ENCODE measurements at places on chromosomes 6 and 20.

DNA sequence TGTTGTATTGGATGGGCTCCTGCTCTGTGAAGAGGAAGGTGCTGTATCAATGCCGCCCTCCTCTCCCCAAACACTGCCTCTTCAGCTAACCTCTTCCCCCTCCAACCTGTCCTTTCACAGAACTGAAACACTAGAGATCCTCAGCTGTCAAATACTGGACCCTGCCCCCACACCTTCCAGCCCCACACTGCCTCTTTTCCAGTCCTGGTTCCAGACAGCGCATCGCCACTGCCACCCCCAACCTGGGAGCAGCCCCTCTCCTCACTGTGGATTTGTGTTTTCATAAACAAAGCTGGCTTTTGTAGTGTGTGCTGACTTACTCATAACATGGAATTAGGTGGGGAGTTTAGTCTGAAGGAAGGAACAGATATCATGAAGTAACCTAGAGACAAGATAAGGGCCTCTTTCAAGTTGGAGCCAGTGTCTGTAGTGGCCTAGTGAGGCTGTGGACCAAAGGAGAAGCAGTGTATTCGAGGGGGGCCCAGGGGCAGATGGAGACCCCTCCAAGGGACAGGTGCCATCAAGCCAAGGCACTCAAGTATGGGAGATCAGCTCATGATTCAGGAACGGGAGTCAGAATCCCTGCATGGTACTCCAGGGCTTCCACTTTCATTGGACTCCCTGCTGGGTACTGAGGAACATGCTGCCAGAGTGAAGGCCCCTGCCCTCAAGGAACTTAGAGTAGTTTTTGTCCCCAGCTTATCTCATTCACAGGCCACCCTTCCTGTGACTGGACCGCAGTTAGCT is 2.1 kb downstream of the SCUBE3 start:
- DNase-seq = no peak

DNA sequence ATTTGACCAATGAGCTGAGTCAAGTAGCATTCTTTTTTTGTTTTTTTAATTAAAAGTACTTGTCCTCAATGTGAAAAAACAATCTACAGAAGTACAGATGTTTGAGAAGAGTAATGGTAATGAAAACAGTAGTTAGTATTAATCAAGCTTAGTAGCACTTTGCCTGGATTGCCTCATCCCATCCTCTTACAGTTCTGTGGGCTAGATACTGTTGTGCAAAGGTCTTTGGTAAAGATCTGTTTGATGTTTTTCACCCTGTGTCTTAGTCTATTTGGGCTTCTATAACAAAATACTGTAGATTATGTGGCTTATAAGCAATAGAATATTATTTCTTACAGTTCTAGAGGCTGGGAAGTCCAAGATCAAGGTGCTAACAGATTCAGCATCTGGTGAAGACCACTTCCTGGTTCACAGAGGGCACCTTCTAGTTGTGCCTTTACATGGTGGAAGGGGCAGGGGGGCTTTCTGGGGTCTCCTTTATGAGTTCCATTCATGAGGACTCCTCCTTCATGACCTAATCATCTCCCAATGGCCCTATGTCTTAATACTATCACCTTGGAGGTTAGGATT is 84.3 kb downstream of the SHLD1 start:
- DNase-seq = no peak

DNA sequence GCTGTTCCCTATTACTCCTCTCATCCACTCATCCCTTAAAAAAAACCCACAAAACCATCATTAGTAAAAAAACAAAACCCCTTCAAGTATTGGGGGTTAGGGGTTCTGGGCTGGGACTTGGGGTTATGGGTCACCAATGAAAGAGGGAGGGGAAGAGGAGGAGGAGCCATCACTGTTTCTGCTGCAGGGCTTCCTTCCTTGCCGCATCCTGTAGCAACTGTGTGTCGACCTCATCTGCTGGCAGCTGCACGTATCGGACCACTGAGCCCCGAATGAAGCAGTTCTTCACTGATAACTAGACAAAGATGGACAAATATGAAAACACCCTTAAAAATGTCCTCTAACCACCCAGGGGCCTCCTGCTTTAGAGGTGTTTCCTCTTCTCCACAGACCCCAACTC is 2.0 kb upstream of the VARS1 start:
- no peak for DNase-seq

DNA sequence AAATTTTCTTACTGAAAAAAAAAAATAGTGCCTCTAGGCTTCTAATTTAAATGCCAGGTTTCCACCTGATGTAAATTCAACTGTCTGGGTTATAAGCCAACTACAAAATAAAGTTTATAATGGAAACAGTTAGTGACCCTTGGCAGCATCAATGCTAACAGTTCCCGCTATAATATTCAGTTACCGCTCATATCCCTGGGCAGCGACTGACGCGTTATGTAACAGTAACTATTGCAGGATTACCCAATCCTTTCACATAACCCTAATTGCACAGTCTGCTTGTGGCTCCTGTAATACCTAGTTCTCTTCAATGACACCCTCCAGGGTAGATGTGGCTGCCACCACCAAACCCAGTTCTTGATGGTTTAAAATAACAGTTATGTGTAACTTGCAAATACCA is 208.6 kb downstream of the MOXD1 start:
- no peak for DNase-seq

DNA sequence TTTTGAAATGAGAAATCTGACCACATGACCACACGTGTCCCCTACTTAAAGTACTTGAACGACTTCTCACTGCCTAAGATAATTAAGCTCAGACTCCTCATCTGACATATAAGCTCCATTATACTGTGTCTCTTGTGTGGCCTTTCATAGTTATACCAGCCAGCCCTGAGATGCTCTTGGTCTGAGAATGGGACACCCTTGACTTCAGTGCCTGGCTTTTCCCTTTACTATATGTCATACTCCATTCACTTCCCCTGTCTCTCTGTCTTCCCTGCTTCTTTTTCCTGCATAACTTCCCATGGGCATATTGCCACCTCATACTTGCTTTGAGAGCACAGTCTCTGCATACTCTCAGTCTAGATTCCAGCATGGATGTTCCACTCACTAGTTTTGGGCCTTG is 53.4 kb upstream of the TINAG start:
- DNase-seq = no peak

DNA sequence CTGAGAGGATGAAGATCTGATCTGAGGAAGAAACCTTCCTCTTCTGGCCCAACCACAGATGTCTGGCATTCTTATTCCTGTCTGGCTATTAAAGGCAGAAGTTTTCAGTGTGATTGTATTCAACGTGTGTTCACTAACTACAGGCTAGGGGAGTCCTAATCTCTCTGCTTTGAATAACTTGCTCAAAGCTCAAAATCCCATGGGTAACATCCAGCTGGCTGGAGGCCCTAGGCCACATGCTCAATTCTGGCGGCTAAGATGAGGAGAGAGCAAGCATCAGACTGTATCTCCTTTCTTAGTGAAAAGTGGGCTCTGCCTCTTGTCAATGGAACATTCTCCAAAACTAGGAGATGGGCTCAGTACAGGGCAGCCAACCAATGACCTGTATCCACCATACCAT is 478.0 kb downstream of the KIF16B start:
- DNase-seq = no peak

DNA sequence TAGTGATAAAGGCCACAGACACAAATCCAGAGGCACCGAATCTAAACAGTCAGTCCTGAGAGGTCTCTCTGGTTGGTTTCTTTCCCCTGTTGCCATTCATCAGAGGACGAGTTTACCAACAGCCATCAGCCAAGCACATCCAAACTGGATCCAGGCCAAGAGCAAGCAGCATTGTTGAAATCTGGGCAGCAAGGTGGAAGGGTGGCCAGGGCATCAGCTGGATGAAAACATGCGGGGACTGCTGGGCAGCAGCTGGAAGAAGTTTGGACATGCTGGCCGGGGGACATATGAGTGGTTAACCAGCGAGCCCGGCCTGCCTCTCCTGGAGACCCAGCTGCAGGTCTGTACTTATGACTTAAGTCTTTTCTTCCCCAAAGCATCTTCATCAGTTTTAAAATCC is at the start of gene SMIM28:
Gene SMIM28 (plus strand): TSS at position 62 of the 400 bp plus-strand sequence. CDS start 168 bp downstream, at position 230.
- DNase-seq = no peak

DNA sequence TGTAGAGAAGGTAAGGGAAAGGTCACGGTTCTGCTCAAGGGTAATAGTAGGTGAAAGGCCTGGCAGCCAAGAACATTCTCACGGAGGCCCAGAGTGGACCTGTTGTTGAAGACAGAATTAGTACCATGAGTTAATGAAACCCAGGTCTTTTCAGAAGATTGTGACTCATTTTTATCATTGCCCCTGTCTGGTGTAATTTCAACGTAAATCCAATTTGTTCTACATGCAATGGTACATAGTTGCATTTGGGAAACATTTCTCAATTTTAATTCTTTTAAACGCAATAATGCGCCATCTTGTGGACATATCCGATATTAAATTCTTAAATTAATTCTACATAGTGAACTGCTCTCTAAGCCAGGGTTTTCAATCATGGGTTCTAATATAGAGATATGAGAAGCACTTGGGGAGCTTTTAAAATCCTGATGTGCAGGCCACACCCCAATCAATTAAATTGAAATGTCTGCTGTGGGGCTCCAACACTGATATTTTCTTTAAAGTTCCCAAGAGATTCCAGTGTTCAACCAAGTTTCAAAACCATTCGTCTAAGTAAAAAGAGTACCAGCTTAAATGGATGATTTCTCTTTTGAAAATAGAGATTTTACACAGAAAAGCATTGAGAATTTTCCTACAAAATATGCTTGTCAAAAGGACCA is 257.4 kb downstream of the PLCB1 start:
- DNase-seq = no peak

DNA sequence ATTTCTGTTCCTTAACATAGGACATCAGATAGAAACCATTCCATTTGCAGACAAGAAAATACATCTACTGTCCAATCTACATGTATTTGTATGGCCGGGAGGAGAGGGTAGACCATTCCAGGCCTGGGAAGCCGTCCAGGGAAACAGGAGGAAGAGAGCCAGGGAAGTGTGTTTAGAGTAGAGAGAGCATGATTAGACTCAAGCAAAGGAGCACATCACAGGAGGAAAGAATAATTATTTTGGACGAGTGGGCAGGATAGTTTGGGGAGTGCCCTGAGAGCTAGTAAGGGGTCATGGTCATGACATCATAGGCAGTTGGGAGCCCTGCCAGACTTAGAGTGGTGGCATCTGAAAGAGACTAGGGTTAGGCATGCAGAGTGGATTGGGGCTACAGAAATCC is 250.0 kb downstream of the HIVEP2 start:
- DNase-seq = no peak

- DNase-seq = no peak
Measured at GRCh38 chr6:170073846-170074245, 217.0 kb downstream of the DLL1 start.

- DNase-seq = no peak
Measured at GRCh38 chr6:111154981-111155380, 67.7 kb downstream of the SLC16A10 start.

- no peak for DNase-seq
Measured at GRCh38 chr6:35359744-35360348, 17.5 kb downstream of the PPARD start.

DNA sequence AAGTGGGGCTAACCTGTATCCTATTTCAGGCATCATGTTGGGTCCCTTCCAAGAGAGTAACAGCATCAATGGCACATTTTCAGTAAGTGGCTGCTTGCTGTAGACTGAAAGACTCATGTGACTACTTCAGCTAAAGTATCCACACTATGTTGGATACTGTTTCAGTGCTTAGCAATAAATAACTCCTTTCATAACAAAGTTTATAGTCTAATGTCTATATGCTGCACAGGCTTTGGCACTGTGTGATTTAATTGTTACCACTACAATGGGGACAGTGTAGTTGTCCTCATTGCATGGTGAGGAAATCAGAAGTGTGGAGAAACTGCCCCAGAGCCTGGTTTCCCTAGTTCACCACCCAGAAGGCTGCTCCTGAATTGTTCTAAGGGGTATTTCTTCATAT is 318.0 kb upstream of the PTCHD4 start:
- DNase-seq = no peak

DNA sequence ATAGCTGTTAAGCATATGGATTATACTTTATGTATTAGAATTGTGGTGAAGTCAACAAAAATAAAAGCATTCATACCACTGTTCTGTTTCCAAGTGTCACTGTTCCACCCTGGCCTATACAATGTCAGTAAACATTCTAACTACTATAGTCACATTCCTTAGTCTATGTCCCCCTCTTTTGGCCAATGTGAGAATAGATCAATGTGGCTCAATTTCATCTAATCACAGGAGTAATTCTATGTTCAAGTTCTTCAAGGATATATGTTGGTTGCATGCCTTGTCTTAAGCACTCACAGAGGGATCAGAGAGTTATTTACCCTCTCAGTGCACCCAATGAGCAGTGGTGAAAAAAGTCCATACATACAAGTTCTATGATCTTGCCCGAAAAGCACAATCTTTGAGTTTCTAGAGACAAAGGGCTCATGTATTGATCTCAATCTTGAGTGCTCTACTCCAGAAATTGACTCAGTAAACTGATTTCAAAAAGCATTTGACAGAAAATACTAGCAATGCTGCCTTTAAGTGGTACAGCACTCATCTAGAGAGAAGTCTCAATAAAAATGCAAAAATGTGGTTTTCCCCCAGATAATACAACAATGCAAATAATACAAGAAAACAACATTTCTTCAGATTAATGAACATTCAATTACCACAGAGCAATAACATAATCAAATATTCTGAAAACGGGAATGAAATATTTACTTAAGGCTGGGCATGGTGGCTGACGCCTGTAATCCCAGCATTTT is 16.5 kb downstream of the SMLR1 start:
- no peak for DNase-seq

DNA sequence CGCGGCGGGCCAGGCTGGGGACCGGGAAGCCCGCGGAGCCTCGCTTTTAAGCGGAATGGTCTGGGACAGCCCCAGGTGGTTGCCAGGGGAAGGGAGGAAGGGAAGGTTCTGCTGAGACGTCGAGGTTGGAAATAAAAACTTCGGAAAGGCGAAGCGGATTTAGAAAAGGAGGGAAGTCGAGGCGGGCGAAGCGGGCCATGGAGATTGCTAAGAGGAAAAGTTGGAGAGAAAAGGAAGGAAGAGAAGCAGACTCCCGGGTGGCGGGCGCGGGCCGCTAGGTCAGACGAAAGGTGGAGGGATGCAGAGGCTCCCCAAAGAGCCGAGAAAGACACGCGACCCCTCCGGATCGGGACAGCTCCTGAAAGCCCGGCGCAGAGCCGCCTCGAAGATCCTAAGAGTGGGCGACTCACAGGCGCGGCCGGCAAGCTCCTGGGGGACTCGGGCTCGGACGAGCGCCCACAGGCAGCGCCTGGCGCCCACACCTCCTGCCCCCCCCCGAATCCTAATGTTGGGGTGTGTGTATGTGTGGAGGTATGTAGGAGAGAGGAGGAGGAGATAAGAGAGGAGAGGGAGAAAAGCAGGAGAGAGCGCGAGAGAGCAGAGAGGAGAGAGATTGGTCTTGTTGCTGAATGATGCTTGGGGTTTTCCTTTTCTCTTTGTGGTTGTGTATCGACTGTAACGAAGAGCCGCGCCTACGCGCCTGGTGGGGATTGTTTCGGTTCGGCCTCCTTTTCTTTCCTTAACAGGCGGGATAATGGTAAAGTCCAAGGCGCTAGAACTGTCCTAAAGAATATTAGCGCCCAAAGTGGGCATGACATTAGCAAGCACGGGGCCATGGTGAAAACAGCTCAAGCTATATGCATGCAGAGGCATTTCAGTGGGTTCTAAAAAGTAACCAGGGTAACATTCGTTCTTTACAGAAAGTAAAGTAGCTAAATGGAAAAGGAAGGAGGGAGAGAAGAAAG is 1.5 kb downstream of the TFAP2B start:
- DNase-seq = no peak

All from H1 (cell line).